Regular cardiac myocyte (primary cell): ENCODE measurements at places on chromosomes 7 and 10. TPM values are rescaled to one million over a fixed set of nuclear protein-coding genes. Genes with fewer than 3 reads are reported as not detected.

CYP2C19 gene
- not detected in 2 replicates for total RNA-seq

SPDYE2 gene
- not detected in 2 replicates for total RNA-seq

CYP2C8 gene
- not detected in 2 replicates for total RNA-seq

NUB1 gene
- 41.0 and 56.7 TPM in 2 replicates for total RNA-seq

MYO1G gene
- total RNA-seq = under 0.01 TPM in 2 replicates

JAZF1 gene
- total RNA-seq = 3.8 and 5.9 TPM in 2 replicates

FAM149B1 gene
- 23.6 and 31.6 TPM in 2 replicates for total RNA-seq

CTAGE8 gene
- total RNA-seq = 0.19 TPM in 1 of 2 replicates, not detected in the other

COBL gene
- total RNA-seq = not detected in 2 replicates

SDK1 gene
- total RNA-seq = under 0.01 and 0.19 TPM in 2 replicates

TEX36 gene
- not detected in 2 replicates for total RNA-seq

NEURL1 gene
- total RNA-seq = under 0.01 TPM in 2 replicates

ELAPOR2 gene
- total RNA-seq = 7.1 and 28.2 TPM in 2 replicates

ESYT2 gene
- total RNA-seq = 88.0 and 152 TPM in 2 replicates

PDE1C gene
- 12.1 and 13.0 TPM in 2 replicates for total RNA-seq

GNAT3 gene
- total RNA-seq = 0.28 and 0.58 TPM in 2 replicates

SFMBT2 gene
- total RNA-seq = 0.19 and 0.28 TPM in 2 replicates

GJD4 gene
- not detected in 2 replicates for total RNA-seq

STAG3 gene
- 1.1 and 4.8 TPM in 2 replicates for total RNA-seq

PNLIPRP1 gene
- total RNA-seq = not detected in 2 replicates

C10orf53 gene
- total RNA-seq = not detected in 2 replicates

NPC1L1 gene
- under 0.01 TPM in 2 replicates for total RNA-seq

ABCC2 gene
- total RNA-seq = 0.19 and 0.28 TPM in 2 replicates

FBXL13 gene
- 0.96 and 3.7 TPM in 2 replicates for total RNA-seq

OR2A1 gene
- under 0.01 TPM in 1 of 2 replicates, not detected in the other for total RNA-seq

COX15 gene
- total RNA-seq = 40.6 and 47.4 TPM in 2 replicates

OPALIN gene
- not detected in 2 replicates for total RNA-seq

PNLIPRP3 gene
- not detected in 2 replicates for total RNA-seq

OR2A42 gene
- under 0.01 TPM in 1 of 2 replicates, not detected in the other for total RNA-seq

AGK gene
- total RNA-seq = 20.0 and 23.2 TPM in 2 replicates

VWA2 gene
- total RNA-seq = under 0.01 TPM in 2 replicates

PLAU gene
- 53.0 and 130 TPM in 2 replicates for total RNA-seq

MYPN gene
- total RNA-seq = 1.1 and 5.0 TPM in 2 replicates

SPDYE6 gene
- total RNA-seq = not detected in 2 replicates

GPER1 gene
- total RNA-seq = 2.7 and 3.1 TPM in 2 replicates

JCAD gene
- total RNA-seq = 7.1 and 9.9 TPM in 2 replicates

TSPAN15 gene
- total RNA-seq = 0.77 and 1.7 TPM in 2 replicates

CUBN gene
- 0.56 and 0.77 TPM in 2 replicates for total RNA-seq

MEST gene
- total RNA-seq = 384 and 397 TPM in 2 replicates

SUMF2 gene
- 118 and 274 TPM in 2 replicates for total RNA-seq

WDFY4 gene
- not detected in 2 replicates for total RNA-seq
